HL-60 (cell line): ENCODE measurements at places on chromosomes 1 and 21.
A peak's percentile ranks its signal among the peaks of the same experiment; 100 is the strongest.

DNA sequence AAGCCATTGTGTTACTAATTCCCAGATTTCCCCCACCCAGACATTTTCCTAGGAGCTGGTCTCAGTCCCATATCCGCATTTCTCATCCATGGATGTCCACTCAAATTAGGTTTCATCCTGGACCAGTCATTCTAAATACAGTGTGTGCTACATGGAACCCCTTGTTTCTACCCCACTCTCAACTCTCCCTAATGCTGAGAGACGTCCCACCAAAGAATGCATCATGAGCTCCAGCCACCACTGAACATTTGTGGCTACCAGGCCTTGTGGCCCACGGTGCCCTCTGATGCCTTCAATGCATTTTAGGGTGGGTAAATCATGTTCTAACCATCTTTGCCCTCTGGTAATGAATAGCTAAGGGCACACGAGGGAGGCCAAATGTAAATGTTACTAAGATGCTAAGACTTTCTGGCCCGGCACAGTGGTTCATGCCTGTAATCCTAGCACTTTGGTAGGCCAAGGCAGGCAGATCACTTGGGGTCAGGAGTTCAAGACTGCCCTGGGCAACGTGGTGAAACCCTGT, 13.3 kb upstream of the RAB42 start:
- DNase-seq: peak; percentile 39

DNA sequence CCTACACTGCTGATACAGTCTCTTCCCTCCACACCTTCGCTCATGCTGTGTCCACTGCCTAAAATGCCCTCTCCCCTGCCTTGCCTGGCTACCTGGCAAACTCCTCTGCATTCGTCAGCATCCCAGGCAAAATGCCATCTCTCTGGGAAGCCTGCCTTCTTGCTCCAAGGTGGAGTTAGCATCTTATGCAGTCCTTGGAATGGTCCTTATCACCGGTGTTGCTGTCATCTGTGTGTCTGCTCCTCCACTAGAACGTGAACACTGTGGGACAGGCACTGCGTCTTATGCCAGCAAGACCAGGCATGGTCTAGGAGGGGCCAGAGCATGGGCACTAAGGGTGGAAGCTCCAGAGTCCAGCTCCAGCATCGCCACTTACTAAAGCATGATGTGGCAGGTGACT, 211.8 kb downstream of the MATN1 start:
- no peak for DNase-seq

DNA sequence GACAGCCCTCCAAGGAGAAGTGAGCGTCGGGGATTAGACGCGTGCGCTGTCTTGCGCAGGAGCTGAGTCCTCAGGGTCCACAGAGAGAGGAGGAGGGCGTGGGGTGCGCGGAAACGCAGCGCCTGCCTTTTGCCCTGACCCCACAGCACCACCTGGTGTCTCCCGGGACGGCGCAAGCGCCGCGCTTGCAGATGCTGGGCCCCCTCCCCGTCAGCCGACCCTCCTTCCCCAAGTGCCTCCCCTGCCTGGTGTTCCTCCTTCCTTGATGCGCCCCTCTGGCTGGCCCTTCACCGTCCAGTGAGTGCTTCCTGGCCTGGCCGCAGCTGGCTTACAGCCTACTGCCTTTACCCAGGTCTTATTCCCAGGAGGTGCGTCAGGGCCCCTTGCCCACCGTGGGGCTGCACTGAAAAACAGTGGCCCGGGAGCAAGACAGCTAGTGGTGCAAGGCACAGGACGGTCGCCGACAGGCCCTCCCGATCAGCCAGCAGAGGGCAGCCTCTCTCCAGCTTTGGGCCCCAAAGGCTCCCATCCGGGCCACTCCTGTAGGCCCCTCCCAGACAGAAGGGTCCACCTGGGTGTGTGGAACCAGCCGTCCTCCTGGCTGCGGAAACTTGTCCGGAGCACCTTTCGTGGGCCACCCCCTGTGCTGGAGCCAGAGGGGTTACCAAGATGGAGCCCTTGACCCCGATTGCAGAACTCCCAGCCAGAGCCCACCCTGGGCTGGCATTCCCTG, 12.9 kb upstream of the PHLDA3 start:
- peak; percentile 47 for DNase-seq

DNA sequence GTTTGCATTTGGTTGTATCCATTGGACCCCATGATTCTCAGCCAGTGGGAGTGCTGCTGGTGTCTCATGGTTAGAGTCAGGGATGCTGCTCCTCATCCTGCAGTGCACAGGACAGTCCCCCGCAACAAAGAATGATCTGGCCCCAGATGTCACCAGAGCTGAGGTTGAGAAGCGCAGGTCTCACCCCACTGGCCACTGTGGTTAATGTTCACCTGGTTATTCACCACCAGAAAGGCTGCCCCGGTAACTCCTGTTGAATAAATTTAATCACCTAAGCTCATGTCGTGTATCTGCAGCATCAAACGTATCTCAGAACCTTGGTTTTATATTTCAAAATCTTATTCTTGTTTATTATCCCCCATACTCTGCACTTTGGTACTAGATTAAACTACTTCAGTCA, 75.8 kb downstream of the ATP5PO start:
- no peak for DNase-seq

GRCh38 chr1:230332575-230333066, 93.5 kb downstream of the PGBD5 start:
- no peak for DNase-seq

GRCh38 chr21:39434950-39435349, 10.6 kb downstream of the LCA5L start:
- DNase-seq: no peak

DNA sequence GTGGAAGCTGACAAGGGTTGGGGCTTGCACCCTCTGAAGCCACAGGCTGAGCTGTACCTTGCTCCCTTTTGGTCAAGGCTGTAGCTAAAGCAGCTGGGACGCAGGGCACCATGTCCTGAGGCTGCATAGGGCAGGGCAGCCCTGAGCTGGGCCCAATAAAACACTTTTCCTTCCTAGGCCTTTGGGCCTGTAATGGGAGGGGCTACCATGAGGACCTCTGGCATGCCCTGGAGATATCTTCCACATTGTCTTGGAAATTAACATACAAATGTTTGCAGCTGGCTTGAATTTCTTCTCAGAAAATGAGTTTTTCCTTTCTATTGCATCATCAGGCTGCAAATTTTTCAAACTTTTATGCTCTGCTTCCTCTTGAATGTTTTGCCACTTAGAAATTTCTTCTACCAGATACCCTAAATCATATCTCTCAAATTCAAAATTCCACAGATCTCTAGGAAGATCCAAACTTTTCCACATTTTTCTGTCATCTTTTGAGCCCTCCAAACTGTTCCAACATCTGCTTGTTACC, 32.9 kb upstream of the TTLL7 start:
- no peak for DNase-seq

- no peak for DNase-seq
Measured at GRCh38 chr1:85579622-85580021, 939 bp upstream of the CCN1 start.

DNA sequence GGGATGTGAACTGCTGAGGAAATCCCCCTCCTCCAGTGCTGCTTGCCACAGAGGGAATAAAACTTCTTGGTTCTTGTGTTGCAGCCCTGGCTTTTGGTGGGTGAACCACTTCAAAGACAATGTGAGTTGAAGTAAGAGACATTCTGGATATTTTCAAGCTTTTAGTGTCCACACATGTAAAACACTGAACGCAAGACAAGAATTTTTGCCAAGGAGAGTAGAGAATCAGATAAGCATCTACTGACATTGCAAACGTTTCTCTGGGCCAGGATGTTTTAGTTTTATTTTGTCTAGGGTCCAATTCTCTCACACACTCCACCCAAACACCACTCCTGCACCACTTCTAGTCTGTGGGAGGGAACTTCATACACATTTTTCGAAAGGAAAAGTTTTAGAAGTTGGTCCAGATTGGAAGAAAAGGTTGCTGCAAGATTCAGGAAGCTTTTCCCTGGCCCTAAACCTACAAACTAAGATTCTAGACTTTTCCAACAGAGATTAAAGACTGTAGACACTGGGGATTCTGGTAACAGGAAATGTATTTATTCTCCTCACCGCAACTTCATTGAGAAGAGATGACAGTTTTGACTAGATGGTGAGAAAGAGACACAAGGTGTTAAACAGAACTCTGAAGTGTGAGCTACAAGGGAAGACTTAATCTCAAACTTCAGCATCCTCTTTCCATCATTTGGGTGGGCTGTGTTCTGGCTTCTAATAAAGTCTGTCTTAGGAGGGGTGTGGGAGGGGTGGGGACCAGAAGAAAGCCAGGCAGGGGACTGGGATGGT, 16.1 kb downstream of the FASLG start:
- no peak for DNase-seq

- no peak for DNase-seq
Measured at GRCh38 chr1:227424953-227425352, 106.7 kb upstream of the CDC42BPA start.

DNA sequence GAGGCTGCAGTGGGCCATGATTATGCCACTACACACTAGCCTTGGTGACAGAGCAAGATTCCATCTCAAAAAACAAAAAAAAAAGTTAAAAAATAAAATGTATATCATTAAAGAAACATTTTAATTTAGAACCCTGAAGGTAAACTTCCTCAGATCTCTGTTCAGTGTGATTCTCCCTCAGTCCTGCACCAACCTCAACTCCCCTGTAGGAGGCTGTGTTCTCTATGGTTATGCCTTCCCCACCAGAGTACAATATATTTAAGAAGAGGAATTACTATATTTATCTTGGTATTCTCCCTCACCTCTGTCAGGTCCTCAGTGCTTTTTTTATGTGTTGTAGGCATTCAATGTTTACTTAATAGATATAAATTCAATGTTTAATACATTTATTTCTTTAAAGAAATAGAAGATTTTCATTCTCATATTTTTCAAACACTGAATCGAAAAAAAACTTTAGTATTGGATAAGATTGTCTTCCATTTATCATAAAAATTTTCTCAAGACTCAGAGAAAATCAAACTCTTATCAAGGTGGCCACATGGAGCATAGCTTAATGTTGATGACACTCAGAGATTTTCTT, 4.8 kb upstream of the LRRC8B start:
- no peak for DNase-seq

DNA sequence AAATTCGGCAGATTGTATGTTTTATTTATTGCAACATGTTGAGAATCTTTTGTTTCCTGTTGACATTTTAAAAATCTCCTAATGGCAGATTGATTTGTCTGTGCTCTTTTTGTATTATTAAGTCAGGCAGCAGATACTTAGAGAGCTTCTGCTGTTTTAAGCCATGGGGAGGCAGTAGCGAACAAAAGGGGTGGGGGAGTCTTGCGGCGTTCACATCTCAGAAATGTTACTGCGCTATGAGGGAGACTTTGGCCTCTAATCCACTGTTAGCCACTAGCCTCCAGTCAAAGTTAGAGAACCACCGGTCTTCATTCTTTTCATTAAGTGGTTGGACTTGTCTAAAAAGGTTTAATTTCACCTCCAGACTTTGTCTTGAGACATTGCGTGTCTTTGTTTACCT, 93.6 kb downstream of the DYRK1A start:
- no peak for DNase-seq

GRCh38 chr21:42277593-42277992, 37.6 kb downstream of the TFF3 start:
- no peak for DNase-seq

GRCh38 chr1:236618507-236618906, 14.2 kb upstream of the HEATR1 start:
- no peak for DNase-seq

DNA sequence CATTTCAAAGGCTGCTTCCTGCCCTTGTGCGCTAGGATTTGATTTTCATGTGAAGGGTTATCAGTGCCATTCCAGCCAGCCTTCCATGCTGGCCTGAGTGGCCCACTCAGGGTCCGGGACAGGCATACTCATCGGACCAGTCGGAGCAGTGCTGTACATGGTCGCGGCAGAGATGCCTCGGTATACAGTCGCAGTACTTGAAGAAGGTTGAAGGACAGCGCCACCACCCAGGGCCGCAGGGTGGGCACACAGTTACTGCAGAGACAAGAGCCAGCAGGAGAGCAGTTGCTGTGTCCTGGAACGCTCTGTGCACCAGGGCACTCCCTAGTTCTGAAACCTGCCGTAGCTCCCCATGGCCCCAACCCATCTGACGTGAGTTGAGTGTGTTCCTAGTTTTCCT, 9.1 kb downstream of the LDLRAD1 start:
- DNase-seq: no peak

GRCh38 chr1:226820941-226821718, 49.3 kb upstream of the PSEN2 start:
- no peak for DNase-seq

- DNase-seq: no peak
Measured at GRCh38 chr21:45917241-45917640, 64.3 kb upstream of the COL6A1 start.

- DNase-seq: no peak
Measured at GRCh38 chr1:229268505-229268904, 2.4 kb upstream of the RAB4A start.

- no peak for DNase-seq
Measured at GRCh38 chr1:101394041-101394440, 157.2 kb downstream of the S1PR1 start.

GRCh38 chr1:166811691-166812090, 27.6 kb upstream of the POGK start:
- DNase-seq: no peak

- DNase-seq: no peak
Measured at GRCh38 chr1:162380061-162380846, 1.3 kb upstream of the C1orf226 start.

DNA sequence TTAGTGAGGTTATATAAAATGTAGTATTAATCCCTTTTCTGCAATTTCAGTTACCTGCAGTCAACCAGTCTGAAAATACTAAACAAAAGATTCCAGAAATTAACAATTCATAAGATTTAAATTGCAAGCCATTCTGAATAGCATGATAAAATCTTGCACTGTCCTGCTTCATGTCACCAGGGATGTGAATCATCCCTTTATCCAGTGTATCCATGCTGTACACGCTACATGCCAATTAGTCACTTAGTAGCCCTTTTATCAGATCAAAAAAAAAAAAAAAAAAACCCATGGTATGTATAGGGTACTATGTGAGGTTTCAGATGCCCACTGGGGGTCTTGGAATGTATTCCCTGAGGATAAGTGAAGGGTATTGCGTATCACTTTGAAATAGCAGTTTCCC, 191.3 kb upstream of the HP1BP3 start:
- no peak for DNase-seq

GRCh38 chr1:22722901-22723550, 12.4 kb downstream of the EPHB2 start:
- DNase-seq: no peak

DNA sequence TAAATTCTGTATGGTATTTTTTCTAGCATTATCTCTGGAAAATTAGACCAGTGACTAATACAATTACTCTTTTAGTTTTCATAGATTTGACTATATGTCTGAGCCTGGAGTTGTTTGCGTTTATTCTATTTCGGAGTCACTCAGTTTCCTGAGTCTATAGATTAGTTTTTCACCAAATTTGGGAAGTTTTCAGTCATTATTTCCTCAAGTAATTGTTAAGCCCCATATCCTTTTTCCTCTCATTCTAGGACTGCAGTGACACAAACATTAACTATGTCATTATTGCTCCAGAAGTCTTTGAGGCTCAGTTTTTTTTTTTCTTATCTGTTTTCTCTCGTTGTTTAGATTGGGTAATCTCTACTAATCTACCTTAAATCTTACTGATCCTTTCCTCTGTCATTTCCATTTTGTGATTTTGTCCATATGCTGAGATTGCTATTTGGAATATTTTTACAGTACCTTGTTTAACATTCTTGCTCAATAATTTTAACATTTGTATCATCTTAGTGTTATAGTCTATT, 886.2 kb downstream of the LTN1 start:
- no peak for DNase-seq
